CD4-positive, alpha-beta T cell (primary cell): ENCODE measurements at places on chromosomes 12 and 14.

GRCh38 chr12:52207895-52208294 is 16.1 kb upstream of the KRT80 start:
- DNase-seq = no peak

DNA sequence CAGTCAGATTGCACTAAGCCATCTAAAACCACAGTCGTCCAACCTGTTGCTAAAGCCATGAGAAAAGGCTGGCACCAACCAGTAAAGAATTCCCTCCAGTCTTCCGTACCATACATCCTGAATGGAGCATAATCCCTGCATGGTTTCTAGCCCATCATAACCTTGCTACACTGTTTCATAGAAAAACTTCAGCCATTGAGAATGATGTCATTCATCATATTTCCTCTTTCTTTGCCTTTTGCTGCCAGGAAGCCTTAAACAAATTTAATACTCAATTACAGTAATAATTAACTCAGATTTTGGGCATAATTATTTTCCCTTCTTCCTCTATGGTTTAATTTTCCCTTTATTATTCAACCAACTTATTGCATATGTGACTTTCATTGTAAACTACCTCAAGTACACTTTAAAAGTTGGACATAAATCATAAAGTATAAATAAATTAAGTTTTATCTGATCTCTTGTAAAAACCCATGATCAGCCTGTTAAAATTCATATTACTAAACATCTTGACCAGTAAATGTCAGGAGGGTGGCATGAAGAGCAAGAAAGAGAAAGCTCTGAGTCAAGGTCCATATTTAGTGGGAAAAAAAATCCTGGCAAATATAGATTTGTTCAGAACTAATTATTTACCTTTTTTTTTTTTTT is 264.7 kb downstream of the ZFP36L1 start:
- DNase-seq = no peak

DNA sequence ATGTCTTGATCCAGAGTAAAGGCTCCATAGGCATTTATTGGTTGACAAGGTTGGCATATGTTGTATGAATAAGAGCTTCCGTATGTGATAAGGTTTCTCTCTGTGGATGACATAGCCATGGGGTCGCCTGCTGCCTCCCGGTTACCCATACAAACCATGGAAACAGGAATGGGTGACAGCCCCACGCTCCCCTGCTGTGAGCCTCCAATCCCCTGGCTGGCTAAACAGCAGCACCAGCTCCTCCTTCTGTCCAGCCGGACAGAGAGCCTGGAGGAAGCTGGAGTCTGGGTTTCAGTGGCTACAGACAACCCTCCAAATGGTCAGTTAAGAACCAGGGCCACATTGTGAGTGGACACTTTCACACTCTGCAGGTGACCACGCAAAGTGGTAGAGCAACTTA is 131.1 kb downstream of the CALM1 start:
- DNase-seq = no peak

- no peak for DNase-seq
Measured at GRCh38 chr12:124517260-124518050, 50.0 kb downstream of the NCOR2 start.

GRCh38 chr14:84090837-84091236 is 1439.1 kb upstream of the FLRT2 start:
- DNase-seq = no peak

GRCh38 chr14:105375635-105376057 is 22.7 kb upstream of the TEX22 start:
- DNase-seq = peak; percentile 8

GRCh38 chr14:33369972-33370371 is 431.3 kb downstream of the NPAS3 start:
- no peak for DNase-seq

- DNase-seq = no peak
Measured at GRCh38 chr14:26163761-26164160, 434.1 kb downstream of the NOVA1 start.

- no peak for DNase-seq
Measured at GRCh38 chr12:6782850-6783566, 6.3 kb upstream of the CD4 start.

GRCh38 chr12:57435293-57435692 is 709 bp downstream of the INHBC start:
- no peak for DNase-seq

DNA sequence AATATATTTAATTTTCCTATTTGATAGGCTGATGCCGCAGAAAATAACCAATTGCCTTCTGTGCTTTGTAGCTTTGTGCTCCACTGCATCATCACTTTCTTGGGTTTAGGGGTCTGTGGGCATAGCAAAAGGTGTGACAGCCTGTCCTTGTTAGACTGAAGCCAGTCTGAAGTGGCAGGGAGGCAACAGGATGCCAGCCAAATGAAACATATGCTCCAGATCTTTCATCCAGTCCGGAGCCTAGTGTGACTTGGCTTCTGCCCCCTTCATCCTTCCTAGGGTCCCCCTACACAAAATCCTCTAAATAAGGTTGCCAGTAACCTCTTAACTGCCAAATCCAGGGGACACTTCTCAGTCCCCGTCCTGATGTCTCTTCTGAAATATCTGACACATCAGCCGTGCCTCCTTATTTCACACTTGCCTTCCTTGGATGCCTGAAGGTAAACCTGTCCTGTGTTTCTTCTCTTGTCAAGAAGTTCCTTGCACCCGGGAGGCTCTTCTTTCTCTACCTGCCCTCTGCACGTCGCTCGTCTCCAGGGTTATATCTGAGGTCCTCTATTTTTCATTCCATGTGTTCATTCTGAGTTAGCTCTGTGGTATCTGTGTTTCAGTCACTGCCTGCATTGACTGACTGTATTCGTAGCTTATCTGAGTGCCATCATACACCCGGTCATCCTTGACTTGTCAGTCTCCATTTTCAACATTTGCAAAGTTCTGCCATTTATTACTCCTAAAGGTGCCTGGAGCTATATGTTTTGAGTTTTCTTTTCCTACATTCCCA is 47.8 kb downstream of the HMGA2 start:
- DNase-seq = no peak

DNA sequence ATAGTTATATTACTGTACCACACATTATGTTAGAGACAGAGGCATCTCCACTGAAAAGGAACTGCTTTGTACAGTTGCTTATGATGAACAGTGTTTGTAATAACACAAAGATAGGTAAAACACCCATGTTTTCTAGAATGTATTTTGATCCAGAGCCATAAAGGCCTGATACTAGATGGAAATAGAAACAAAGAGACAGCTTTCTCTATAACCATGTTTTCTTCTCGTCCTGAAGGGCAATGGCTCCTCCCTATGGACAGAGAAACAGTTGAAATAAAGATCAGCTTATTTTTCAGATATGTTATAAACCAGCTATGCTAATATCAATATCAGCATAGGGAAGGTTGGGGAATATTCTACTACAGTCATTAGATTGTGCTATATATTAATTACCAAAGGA is 109.2 kb downstream of the ATXN7L3B start:
- DNase-seq = no peak

DNA sequence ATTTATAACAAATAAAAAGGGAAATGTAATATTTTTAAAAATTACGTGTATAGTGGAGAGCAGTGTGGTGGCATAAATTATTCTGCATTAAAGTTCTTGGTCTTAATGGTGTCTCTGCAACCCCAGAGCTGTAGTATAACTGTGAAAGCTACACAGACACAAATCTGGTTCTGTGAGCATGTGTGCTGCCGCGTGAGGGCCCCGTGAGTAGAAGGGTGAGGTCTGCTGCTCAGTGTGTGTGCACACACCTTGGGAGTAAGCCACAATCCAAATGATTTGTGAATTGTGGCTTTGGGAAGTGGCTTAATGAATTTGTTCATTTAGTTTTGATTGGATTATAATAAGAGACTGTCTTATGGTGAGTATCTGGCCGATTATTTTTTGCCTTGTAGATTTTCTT is 16.8 kb downstream of the PELI2 start:
- no peak for DNase-seq

GRCh38 chr14:42855085-42855484 is 1248.4 kb downstream of the LRFN5 start:
- DNase-seq = no peak

DNA sequence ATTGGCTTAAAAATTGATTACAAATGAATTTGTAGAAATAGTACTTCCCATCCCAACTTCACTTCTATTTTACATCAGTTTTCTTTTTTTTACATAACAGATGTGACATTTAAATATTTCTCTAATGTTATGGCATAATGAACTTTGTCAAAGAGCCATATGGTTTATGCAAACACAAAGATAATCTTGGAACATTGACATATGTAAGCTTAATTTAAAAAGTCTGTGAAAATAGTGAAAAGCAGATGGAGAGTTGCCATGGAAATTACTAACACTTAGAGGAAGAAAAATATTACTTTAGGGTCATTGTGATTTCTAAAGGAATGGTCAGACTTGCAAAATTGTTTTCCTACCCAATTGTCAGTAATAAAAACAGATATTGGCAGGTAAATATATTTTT is 232.4 kb downstream of the AEBP2 start:
- DNase-seq = no peak

DNA sequence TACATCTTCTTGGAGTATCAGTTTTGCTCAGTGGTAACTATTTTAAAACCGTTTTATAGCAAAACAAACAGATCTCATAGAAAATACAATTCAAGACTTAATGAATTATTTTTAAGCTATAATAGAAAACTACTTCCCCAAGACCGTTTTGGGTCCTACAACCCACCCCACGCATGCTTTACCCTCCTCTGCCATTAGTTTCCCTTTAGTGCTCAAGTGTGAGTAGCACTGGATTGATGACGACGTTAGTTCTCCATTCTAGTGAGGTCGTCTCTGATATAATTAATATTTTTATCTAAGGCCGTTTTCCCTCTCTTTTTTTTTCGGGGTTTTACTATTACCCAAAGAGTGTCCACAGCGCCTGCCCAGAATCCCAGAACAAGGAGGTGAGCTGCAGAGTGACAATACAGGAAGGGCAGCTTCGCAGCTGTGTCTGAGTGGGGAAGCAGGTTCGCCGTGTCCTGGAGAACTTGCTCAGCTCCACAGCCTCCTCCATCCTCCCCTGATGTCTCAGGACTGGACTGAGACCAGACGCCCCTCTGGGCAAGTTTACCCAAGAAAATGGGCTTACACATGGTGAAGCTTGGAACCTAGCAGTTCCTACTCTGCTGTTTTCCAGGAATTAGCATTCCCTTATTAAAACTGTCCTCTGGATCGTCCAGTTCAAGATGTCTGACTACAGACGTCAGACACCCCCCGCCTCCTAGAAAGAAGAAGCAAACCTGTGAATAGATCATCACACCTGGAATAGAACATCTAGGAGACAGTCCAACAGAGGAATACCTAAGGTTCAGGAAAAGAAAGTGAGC is 31.9 kb upstream of the MON2 start:
- no peak for DNase-seq

GRCh38 chr12:9098463-9099026 is 17.2 kb downstream of the A2M start:
- no peak for DNase-seq

- no peak for DNase-seq
Measured at GRCh38 chr14:92492258-92492657, 21.3 kb upstream of the RIN3 start.

- no peak for DNase-seq
Measured at GRCh38 chr14:88297306-88297705, 25.8 kb downstream of the KCNK10 start.

DNA sequence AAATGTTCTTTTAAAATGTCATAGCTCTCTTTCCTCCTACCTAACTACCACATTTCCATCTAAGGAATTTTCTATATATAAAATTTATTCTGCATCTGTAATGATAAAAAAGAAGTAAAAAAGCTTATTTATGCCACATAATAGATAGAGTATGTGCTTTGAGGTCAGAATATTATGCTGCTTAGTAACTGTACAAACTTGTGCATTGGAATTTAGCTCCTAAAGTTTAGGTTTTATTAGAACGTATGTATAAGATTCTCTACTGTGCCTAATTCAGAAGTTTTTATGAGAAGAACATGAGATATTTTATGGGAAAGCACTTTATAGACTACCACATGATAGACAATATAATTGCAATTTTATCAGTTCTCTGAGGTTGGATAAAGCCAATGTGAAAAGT is 384.6 kb downstream of the SLC16A7 start:
- DNase-seq = no peak

DNA sequence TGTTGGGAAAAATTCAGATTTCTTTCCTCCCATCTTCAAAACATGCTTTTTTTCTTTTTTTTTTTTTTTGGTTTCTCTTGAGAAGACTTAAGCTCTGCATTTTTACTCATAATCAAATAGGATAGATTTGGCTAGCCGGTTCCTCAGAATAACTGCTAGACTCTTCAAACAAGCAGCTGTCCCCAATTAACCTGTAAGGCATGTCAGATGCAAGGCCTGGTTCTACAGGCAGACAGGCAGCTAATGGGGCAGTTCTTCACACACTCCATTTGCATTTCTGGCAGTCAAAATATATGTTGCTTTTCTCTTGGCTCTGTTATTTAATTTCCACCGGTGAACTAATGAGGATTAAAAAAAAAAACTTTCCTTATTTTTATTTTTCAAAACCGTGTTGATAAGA is 228.0 kb upstream of the ATP2B1 start:
- DNase-seq = no peak

GRCh38 chr14:67373347-67373746 is 13.2 kb downstream of the EIF2S1 start:
- DNase-seq = no peak

DNA sequence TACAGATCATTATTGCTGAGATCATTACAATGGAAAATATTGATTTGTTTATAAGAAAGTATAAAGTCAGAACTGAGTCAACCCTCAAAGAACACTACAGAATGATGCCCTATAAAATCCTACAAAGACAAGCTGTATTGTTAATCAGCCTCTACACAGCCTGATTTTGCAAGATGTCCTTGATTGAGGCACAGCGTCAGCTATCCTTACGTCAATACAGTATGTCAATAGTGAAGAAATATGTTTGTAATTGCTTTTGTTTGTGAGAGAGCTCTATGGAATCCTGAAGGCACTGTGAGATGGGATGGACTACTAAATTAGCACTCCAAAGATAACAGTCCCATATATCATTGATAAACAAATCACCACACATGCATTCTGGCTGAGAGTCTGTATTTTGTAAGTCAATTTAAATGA is 70.7 kb downstream of the RASSF9 start:
- no peak for DNase-seq

DNA sequence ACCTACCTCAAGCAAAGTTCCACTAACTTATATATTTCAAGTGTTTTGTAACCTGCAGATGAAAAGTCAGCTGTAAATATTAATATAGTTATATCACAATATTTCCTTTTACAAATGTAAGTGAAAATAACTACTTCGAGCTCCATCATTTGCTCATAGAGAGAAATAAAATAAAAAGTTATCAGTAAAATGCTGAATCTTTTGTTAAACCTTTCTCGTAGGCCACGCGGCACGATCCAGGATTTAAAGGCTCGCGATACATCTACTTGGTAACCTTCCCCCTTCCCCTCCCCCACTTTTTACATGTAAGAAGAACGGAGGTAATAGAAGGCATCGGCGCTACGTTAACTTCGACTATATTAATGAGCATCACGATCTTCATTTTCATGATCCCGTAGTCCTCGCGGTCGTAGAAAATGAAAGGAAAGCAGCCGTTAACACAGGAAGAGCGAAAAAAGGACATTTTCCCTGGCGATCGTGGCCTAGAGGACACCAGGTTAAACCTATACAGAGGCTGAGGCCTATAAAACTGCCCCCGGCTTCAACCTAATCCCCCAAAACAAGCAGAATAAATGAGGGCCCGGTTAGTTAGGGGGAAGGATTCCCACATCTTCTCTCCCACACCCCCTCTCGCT is 508 bp downstream of the HNRNPC start:
- DNase-seq = peak; percentile 74
